ENCODE measurements at places on chromosomes 6 and 20.

- no peak for DNase-seq
Observed at GRCh38 chr20:4717816-4718570, 3.7 kb upstream of the PRND start.

DNA sequence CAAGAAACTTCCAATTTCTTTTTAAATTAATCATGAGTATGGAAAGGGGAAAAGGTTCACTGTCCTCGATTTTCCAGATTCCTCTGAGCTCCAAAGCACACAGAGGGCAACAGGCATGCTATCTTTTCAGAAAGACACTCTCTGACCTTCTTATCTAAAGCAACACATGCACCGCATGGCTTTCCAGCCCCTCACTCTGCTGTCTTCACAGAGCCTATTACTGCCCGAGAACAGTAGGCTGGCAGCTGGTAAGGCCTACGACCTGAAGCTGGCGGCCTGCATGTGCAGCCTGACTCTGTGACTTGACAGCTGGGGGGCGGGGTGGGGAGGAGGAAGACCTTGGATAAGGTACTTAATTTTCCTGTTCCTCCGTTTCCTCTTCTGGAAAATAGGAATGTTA, 86.3 kb downstream of the ELOVL4 start:
- DNase-seq, result no peak

- DNase-seq, result no peak
Observed at GRCh38 chr20:8175741-8176675, 43.9 kb downstream of the PLCB1 start.

- no peak for DNase-seq
Observed at GRCh38 chr6:46781478-46782378, 11.5 kb upstream of the MEP1A start.

GRCh38 chr6:134674562-134674961, 275.3 kb downstream of the ALDH8A1 start:
- no peak for DNase-seq

DNA sequence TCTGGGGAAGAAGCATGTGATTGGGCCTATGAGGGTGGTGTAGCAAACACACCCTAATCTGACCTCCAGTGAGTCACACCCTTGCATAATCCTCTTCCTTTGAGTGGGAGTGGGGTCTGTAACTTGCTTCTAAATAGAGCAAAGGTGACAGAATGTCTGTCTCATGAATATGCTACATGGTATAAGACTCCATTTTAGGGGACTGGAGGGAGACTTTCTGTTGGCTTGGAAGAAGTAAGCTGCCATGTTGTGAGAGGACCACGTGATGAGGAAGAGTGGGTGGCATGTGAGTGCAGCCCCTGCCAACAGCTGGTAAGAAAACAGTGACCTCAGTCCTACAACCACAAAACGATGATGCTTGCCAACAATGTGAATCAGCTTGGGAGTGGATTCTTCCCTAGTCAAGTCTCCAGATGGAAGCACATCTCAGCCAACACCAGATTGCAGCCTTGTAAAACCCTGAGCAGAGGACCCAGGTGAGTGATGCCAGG, 3.7 kb downstream of the AK9 start:
- DNase-seq, result no peak

DNA sequence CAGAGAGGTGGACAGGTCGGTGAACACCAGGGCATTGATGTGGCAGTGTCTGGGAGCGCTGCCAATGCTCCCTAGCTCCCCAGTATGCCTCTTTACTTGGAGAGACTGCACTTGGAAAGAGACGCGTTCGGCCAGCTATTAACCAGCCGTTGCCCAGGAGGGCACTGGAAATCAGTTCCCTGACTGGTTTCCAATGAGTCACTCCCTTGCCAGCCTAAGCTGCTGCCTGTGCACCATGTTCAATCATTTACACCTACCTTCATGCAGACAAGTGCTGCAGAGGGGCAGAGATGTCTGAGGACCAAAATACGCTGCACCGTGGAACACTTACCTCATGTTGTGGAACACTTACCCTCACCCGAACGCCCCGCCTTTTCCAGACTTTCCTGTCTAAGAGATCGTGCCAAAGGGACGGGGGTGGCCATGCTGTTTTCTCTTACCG, 151.6 kb downstream of the SOBP start:
- no peak for DNase-seq

DNA sequence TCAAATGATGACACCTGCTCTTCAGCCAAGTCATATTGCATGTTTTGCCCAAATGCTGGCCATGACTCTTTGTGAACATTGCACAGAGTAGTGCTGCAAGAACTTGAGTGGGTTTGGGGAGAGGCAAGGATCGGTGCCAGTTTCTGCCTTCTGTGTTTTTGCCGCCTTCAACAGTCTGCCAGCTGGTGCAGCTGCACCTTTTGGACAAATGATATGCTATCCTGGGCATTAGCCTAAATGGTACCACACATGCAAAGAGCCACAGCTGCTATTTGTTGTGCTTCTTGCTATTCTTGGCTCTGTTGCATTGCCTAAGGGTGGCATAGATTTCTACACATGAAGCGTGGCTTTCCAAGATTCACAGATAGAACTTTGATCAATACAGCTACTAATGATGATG, 189.0 kb upstream of the CCN2 start:
- no peak for DNase-seq

- no peak for DNase-seq
Observed at GRCh38 chr6:157528931-157529653, 148.1 kb downstream of the ZDHHC14 start.

DNA sequence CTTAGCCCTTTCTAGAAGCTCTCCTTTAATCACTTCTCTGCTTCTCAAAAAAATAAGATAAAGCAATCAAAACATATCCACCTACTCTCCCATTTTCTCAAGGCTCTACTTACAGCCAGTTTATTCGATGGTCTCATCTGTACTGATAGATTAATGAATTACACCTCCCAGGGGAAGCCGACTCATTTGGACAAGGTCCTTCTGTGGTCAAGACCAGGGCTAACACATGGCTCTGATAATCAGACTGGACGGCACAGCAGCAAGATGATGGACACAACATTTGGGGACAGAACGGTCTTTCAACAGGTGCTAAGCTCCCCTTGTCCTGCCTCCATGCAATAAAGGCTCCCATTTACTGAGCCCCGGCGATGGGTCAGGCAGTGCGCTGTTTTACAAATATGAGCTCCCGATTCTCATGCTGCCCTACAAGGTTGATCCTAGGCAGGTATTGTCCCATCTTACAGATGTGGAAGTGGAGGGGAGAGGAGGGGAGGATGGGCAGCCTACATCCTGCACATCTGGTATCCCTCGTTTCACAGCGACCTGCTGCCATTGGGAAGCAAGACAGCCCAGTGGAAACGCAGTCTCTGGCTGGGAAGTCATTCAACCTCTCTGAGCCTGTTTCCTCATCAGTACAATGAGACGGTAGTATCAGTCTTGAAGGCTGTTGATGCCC, 15.7 kb downstream of the CPNE5 start:
- DNase-seq, result no peak

DNA sequence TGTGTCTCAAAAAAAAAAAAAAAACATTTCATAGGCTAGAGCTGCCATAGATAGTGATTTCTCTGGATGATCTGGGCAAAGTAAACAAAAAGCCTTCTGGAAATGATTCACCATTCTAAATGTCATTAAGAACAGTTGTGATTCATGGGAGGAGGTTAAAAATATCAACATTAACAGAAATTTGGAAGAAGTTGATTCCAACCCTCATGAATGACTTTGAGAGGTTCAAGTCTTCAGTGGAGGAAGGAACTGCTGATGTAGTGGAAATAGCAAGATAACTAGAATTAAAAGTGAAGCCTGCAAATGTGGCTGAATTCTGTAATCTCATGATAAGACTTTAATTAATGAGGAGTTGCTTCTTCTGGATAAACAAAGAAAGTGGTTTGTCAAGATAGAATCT, 26.8 kb upstream of the MMP24 start:
- no peak for DNase-seq

DNA sequence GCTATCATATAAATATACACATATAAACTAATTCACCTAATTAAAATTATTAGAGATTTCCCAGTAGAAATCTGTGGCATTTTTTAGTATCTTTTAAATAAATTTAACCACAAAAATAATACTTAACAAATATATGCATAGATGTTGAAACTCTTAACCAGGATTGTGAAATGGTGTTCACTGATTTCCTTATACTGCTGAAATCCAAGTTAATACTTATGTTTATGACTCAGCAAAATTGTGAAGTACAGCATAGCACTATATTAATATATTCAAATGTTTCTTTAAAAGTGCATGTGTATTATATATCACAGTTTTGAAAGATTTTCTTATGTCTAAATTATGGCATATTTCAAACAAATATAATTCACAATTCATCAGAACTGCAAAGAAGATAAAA, 328.2 kb upstream of the MANEA start:
- DNase-seq, result no peak

- no peak for DNase-seq
Observed at GRCh38 chr20:7285918-7286556, 518.6 kb downstream of the BMP2 start.

- DNase-seq, result no peak
Observed at GRCh38 chr6:144315981-144316861, 31.1 kb downstream of the UTRN start.

DNA sequence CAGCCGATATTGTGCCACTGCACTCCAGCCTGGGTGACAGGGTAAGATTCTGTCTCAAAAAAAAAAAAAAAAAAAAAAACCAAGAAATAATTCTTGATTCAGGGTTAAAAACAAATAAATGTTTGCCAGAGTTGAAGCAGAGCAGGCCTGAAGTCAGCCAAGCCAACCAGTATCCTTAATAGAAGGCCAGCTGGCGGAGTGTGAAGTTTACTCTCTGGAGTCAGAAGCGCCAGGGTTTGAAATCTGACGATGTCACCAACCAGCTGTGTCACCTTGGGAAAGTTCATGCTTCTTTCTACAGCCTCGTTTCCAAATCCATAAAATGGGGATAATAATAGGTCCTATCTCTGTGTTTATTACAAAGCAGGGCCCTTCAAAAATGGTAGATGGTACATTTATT, 73.0 kb upstream of the ENPP5 start:
- DNase-seq, result no peak

DNA sequence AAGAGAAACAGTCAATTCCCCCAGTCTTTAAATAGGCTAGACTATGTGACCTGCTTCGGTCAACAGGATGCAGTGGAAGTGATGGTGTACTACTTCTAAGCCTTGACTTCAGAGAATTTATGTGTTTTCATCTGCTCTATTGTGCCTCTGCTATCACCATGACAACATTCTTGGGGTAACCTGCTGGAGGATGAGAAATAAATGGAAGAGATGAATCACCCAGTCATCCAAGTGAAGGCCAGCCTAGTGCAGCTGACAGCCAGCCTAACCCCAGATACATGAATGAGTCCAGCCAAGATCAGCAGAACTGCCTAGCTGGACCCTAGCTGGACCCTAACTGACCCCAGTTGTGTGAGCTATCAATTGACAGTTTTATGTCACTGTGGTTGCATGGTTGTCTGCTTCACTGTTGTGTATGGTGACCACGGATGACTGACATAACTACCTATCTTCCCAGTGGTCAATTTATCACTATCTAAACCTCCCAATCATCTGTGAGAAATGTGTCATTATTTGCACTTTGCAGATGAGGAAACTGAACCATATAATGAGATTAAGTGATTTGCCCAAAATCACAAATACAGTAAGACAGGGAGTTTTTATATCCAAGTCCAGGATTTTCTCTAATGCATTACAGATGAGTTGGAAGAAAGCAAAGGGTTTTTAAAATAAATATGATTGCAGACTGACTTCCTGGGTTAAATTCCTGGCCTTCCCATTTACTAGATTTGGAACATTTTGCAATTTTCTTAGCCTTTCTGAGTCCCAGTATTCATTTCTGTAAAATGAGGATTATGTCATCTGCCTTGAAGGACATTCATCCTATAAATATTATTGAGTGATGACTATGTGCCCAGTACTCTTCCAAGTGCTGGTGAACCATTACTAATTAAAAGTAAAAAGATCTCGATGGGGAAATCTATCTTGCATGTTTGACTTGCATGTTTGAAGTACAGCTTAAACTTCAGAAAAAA, 136.4 kb upstream of the PLCB4 start:
- DNase-seq, result no peak

GRCh38 chr6:99560668-99561067, 7.8 kb downstream of the CCNC start:
- no peak for DNase-seq

DNA sequence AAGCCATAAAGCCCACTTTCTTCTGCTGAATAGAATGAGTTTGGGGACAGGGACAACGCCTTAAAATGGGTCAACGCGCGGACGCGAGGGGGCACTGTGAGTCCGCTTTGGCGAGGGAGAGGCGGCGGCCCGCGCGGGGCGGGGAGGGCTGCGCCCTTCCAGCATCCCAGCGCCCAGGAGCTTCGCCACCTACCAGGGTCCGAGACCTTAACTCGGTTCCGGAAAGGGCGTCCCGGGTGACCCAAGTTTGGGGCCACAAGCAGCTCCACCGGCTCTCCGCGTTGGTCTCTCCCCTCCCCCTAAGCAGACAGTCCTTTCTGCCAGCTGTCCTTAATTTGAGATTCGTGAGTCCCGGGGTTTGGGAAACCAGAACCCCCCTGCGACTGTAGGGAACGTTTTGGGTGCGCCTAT, 1.8 kb upstream of the SAMD5 start:
- no peak for DNase-seq

DNA sequence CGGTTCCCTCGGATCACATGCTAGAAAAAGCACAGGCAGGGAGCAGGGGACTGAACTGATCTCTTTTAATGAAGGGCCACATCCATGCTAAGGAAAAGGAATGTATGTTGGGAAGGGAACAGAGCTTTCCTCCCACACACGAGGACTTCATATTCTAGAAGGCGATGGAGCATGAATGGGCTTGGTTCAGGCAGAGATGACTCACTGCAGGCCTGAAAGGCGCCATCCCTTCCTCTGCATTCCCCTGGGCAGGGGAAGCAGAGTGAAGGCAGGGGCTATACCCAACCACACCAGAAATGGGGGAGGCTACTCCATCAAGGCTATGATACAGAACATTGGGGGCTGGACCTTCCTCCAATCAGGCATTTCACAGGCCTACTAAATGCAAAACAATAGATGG, 30.6 kb downstream of the ELMO2 start:
- no peak for DNase-seq

- no peak for DNase-seq
Observed at GRCh38 chr6:109867009-109867969, 110.8 kb upstream of the GPR6 start.

DNA sequence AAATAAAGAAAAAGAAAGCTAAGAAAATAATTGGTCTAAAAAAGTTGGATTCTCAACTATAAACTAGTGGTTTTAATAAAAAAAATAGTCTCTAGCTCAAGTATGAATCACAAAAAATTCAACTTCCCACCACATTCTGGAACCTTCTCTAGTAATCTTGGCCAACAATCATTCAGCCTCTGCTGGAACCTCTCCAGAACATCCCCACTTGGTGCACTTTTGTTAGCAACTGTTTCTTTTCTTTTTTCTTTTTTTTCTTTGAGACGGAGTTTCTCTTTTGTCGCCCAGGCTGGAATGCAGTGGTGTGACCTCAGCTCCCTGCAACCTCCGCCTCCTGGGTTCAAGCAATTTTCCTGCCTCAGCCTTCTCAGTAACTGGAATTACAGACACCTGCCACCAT, 35.7 kb downstream of the TXLNB start:
- no peak for DNase-seq

DNA sequence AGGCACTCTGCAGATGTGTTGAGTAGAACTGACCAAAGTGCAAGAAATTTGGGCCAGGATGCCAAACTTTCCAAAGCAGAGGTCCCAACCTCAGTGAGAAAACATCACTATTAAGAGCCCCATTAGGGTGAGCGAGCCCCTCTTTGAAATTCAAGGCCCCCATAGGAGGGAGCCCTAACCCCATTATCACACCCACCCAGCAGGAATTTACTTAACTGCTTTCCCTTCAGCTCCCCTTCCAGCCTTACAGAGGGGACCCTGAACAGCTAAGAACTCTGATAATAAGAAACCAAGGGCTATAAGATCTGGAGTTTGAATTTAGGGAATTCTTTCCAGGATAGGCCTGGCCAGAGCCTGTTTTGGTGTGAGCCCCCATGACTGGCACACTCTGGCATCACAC, 130.6 kb downstream of the NFATC2 start:
- DNase-seq, result no peak

Measured in stimulated activated CD8-positive, alpha-beta memory T cell treated with anti-CD3 and anti-CD28 coated beads, Interleukin-2, amount 100 ng/mL, for 1 hour (primary cell).